ENCODE measurements at places on chromosomes 3 and 15. TPM values are rescaled to one million over a fixed set of nuclear protein-coding genes. Genes with fewer than 3 reads are reported as not detected.

Gene MYZAP
- total RNA-seq = not detected

Gene CIDEC
- total RNA-seq = not detected

Gene MKRN3
- total RNA-seq = 1.0 TPM

Gene RAB6B
- 1.1 TPM for total RNA-seq

Gene LTK
- 11.9 TPM for total RNA-seq

Gene NDN
- total RNA-seq = not detected

Gene ROPN1
- total RNA-seq = not detected

Gene TMC3
- not detected for total RNA-seq

Gene GPR176
- not detected for total RNA-seq

Gene P2RY14
- 1.3 TPM for total RNA-seq

Gene PP2D1
- total RNA-seq = not detected

Gene AP3S2
- total RNA-seq = 16.0 TPM

Gene SRGAP3
- 2.2 TPM for total RNA-seq

Gene IL17RB
- not detected for total RNA-seq

Gene GOLGA8Q
- not detected for total RNA-seq

Gene SNRK
- total RNA-seq = 280 TPM

Gene PDE12
- 44.8 TPM for total RNA-seq

Gene CLRN1
- total RNA-seq = not detected

Gene IQCF5
- total RNA-seq = not detected

Gene HCN4
- not detected for total RNA-seq

Gene TMEM207
- not detected for total RNA-seq

Gene NPHP3
- 21.9 TPM for total RNA-seq

Gene SKOR1
- total RNA-seq = 1.8 TPM

Gene LYZL4
- not detected for total RNA-seq

Gene CSPG4
- total RNA-seq = not detected

Gene NMB
- total RNA-seq = 1.8 TPM

Gene SLC6A11
- total RNA-seq = not detected

Gene INSYN1
- not detected for total RNA-seq

Gene SERINC4
- 0.44 TPM for total RNA-seq

Gene LRRN1
- 1.0 TPM for total RNA-seq

Gene REC114
- not detected for total RNA-seq

Gene SUCNR1
- total RNA-seq = not detected

Gene PROK2
- 0.43 TPM for total RNA-seq

All from CD8-positive, alpha-beta T cell (primary cell).